Renal cortex interstitium (tissue), 15 donors: ENCODE measurements at places on chromosomes 13 and 19.

GRCh38 chr19:7346488-7346971 lies 2.2 kb upstream of the ARHGEF18 start:
- DNase-seq: no peak

- DNase-seq: no peak
Observed at GRCh38 chr19:45778010-45778661, 4.2 kb downstream of the DMPK start.

- no peak for DNase-seq
Observed at GRCh38 chr13:95058680-95059079, 242.6 kb downstream of the ABCC4 start.

- DNase-seq: no peak
Observed at GRCh38 chr13:114121496-114122126, 10.8 kb downstream of the RASA3 start.

DNA sequence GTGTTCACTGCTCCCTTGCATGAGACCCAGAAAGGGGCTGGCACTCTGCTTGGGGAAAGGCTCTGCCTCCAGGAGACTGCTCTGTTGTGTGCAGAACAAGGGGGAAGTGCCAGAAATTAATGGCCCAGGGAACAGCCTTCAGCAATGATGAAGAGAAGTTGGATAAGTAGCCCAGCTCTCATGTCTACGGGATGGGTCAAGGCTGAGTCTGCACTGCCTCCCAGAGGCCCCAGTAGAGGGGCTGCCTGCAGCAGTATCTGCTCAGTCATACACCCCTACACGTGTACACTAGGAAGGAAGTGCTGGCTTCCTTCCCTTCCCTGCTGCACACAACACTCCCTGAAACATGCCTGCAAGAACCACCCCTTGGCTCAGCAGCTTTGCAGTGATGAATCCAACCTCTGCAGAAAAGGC lies 54.6 kb upstream of the URI1 start:
- peak; percentile 46 for DNase-seq

- DNase-seq: no peak
Observed at GRCh38 chr19:1220976-1221903, 15.7 kb downstream of the STK11 start.

- no peak for DNase-seq
Observed at GRCh38 chr13:112487127-112487517, 100.8 kb downstream of the TUBGCP3 start.

DNA sequence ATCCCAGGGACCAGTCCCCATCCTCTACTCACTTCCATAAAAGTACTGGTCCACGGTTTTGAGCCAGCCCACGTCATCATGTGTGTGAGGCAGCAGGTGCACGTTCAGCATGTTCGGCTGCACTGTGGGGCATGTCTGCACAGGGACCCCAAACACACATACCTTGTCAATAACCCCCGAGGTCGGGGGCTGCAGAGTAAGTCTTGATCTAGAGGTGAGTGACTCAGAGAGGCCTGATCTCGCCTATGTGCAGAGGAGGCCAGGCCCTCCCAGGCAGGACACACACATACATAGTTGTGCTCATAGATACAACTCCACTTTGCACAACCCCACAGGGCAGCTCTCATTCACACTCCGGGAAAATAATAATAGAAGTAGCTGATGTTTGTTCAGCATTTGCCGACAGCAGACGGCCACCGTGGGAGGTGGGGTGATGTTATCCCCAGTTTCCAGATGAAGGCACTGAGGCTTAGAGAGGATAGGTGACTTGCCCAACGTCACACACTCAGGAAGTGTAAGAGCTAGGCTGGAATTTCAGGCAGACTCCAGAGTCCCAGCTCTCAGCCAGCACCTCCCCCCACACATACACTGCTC lies 774 bp downstream of the MAN2B1 start:
- no peak for DNase-seq
